ENCODE measurements at places on chromosomes 7 and 10.

GRCh38 chr10:92131275-92131820 is 159.5 kb downstream of the CPEB3 start:
- no peak for DNase-seq

GRCh38 chr7:82507976-82508677 is 64.5 kb upstream of the CACNA2D1 start:
- no peak for DNase-seq

GRCh38 chr7:127683776-127684681 is 32.0 kb downstream of the SND1 start:
- peak; percentile 40 for DNase-seq

- DNase-seq = no peak
These were observed 998.1 kb downstream of the LRMDA start for GRCh38 chr10:76429368-76430060.

- DNase-seq = no peak
These were observed 1.9 kb upstream of the HSPA12A start for GRCh38 chr10:116744163-116744753.

DNA sequence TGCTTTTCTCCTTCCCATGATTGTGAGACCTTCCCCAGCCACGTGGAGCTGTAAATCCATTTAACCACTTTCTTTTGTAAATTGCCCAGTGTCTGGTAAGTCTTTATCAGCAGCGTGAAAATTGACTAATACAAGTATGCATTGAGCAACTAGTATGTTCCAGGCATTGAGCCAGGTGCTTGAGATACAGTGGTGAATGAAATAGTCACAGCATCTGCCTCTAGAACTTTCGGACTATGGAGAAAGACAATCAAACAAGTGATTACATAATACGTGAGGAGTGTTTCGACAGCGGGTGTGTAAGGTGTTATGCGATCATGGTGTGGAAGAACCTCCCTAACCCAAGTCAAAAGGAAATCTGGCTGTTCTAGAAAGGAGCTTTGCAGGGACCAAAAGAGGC is 21.6 kb upstream of the NUP205 start:
- no peak for DNase-seq

GRCh38 chr7:139830782-139831501 is 1.9 kb downstream of the TBXAS1 start:
- DNase-seq = no peak

GRCh38 chr10:129472696-129473555 is 5.9 kb downstream of the MGMT start:
- DNase-seq = no peak

- peak; percentile 9 for DNase-seq
These were observed 26.5 kb downstream of the NUB1 start for GRCh38 chr7:151368136-151368571.

- no peak for DNase-seq
These were observed 1.3 kb downstream of the EGR2 start for GRCh38 chr10:62814756-62815380.

DNA sequence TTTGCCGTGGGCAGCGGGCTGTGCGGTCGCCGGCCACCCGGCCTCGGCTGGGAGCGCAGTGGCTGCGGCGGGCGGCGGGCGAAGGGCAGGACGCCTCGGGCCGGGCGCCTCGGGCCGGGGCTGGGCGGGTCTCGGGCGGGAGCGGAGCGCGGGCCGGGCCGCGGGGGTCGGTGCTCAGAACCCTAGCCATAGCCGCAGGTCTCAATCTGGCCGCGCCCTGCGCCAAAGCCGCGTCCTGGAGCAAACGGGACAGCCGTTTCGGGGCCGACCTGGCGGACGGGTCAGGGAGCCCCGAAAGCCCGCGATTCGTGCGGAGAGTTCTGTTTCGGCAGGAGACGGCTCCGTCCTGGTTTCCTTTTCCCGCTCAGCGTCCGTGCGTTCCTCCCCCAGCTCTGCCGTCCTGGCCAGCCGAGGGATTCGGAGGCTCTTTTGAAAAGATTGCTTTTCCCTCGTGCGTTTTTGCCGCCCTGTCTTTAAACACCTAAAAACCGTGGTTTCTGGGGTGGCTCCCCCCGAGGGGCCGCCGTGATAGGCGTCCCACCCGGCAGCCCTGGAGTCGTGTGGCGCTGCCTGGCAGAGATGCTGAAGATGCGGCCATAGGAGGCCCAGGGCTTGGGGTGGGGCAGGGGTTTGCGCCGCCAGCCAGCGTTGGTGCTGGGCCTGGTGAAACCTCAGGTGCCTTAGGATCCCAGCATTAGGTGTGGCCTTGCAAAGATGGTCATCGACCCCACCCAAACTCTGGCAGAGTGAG is 727 bp downstream of the RET start:
- no peak for DNase-seq

- no peak for DNase-seq
These were observed 53.6 kb upstream of the AGR3 start for GRCh38 chr7:16935341-16935735.

GRCh38 chr10:128186959-128187787 is 61.0 kb upstream of the MKI67 start:
- DNase-seq = no peak

GRCh38 chr10:34091635-34092195 is 723.4 kb downstream of the PARD3 start:
- no peak for DNase-seq

DNA sequence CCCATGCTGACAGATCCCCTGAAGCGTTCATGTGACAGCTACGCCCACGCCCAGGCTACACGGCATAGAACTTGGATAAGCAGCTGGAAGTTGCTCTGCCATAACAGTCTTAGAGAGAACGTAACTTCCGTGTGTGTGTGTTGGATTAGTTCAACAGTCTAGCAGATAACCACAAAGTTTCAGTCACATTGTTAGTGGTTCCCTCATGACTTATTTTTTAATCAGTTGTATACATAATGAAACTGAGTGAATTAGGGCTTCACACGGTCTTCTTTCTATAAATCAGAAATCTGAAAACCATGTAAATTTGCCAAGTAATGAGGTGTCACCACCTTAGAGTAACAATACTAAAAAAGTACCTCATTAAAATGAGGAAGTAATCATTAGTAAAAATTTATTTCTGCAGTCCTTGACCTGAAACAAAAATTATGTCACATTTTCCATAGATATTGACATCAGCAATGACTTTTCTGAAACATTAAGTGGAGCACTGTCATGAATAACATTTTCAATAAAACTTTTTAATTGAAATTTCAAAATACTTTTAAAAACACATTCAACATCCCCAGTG is 21.7 kb upstream of the MACC1 start:
- DNase-seq = no peak

GRCh38 chr7:151794508-151795167 is 82.3 kb downstream of the PRKAG2 start:
- DNase-seq = no peak

- no peak for DNase-seq
These were observed 38.4 kb downstream of the ANK3 start for GRCh38 chr10:60351191-60351853.

DNA sequence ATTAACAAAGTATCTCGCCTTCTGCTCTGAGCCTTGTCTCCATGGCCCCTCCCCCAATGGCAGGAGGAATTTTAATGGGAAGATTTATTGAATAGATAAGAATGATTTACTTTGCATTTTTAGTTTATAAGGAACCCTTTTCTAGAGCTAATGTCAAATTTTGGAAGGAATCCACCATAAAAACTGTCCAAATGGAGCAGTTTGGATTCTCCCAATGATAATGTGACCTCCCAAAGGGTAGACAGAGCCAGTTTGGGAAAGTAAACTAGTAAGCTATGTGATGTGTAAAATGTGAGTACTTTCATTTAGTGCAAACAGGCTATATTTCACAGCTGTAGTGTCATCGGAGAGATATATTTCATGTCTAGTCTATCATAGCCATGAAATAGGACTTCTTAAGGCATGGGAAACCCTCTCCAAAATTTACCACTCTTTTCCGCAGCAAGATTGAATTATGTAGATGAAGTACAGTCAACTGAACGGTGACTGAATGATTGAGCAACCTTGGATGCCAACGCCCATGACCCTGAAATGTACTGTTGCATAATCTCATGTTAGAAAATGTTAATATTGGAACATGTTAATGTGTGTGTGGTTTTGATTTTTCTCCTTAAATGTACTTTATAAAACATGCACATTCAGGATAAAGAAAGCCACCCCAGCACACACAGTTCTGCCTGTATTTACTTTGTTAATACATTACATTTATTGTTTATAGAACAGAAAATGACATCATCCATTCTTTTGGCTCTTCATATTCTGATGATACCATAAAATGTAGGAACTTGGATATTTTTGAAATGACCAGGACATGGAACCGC is 140.6 kb downstream of the NRP1 start:
- peak; percentile 62 for DNase-seq

DNA sequence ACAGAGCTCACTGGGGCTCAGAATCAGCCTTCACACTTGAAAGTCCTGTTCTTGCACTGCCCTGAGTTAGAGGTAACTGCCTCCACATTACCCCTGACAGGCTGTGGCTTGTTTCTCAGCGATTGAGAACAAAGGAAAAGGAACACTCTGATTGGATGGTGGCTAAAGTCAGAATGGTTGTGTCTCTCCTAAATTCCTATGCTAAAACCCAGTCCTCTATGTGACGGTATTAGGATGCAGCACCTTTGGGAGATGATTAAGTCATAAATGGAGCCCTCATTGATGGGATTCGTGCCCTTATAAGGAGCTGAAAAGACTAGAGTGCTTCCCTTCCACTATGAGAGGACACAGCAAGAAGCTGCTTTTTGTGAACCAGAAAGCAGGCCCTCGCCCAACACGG is 38.9 kb upstream of the DGKI start:
- DNase-seq = no peak

- no peak for DNase-seq
These were observed 22.6 kb downstream of the ENKUR start for GRCh38 chr10:24993237-24993958.

DNA sequence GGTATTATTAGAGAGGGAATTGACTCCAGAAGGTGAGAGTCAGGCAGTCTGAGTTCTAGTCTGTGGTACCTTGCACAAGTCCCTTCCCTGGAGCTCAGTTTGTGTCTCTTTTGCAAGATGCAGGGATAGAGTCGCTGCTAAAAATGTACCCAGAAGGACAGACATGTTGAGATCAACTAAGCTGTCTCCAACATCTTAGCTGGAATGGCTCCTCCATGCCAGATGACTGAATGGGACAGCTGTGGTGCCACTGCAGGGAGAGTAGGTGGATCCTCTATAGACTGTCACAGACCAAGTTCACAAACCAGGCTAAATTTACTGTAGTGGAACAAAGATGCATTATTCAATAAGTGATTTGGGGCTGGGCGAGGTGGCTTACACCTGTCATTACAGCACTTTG is 120.1 kb downstream of the NEURL1 start:
- no peak for DNase-seq

GRCh38 chr7:44488955-44489354 is 1.5 kb downstream of the NUDCD3 start:
- no peak for DNase-seq

Data from fibroblast of skin of left biceps (primary cell).